ENCODE measurements at places on chromosomes 5 and 9.

DNA sequence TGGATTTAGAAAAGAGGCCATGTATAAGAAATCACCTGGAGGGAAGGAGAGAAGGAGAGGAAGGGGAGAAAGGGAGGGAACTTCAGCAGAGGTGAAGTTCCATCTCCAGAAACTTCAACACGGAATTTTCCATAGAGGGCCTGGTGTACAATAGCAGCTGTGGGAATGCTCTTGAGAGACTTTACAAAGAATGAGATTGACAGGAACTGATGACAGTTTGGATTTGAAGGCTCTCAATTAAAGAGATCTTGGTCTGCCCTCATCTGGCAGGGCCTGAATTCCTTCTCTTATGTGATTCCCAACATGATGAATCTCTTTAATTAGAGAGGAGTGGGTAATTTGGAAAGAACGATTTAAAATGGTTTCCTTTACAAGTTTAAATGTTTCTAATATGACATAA lies 143.5 kb downstream of the MLLT3 start:
- DNase-seq, result no peak
- no peak overlapping the region for H3K4me3 ChIP-seq
- H3K4me1 ChIP-seq, result no peaks in the 10 kb centered on the region
- H3K27ac ChIP-seq, result no peak overlapping the region
- no peaks in the 10 kb centered on the region for H3K36me3 ChIP-seq

GRCh38 chr9:15149450-15149849 lies 157.6 kb downstream of the TTC39B start:
- DNase-seq, result no peak
- H3K36me3 ChIP-seq, result no peaks in the 10 kb centered on the region
- H3K27me3 ChIP-seq, result peaks cover 10% of the 10 kb centered on the region
- no peak overlapping the region for H3K4me3 ChIP-seq

DNA sequence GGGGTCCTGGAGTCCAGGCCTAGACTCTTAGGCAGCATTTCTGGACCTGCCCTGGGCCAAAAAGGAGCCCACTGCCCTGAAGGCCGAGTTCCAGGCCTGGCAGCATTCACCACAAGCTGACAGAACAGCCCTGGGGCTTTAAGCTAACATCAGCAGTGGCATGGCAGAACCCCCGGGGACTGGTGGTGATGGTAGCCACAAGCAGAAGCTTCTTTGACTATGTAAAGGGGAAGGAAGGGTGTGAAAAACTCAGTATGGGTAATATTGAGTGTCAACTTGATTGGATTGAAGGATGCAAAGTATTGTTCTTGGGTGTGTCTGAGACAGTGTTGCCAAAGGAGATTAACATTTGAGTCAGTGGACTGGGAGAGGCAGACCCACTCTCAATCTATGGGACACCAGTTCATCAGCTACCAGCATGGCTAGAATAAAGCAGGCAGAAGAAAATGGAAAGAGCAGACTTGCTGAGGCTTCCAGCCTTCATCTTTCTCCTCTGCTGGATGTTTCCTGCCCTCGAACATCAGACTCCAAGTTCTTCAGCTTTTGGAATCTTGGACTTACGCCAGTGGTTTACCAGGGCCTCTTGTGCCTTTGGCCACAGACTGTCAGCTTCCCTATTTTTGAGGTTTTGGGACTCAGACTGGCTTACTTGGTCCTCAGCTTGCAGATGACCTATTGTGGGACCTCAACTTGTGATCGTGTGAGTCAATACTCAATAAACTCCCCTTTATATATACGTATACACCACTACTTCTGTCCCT lies 661.0 kb upstream of the C9orf72 start:
- no peaks in the 10 kb centered on the region for H3K27me3 ChIP-seq
- H3K4me1 ChIP-seq, result no peaks in the 10 kb centered on the region
- no peaks in the 10 kb centered on the region for H3K36me3 ChIP-seq
- DNase-seq, result no peak

DNA sequence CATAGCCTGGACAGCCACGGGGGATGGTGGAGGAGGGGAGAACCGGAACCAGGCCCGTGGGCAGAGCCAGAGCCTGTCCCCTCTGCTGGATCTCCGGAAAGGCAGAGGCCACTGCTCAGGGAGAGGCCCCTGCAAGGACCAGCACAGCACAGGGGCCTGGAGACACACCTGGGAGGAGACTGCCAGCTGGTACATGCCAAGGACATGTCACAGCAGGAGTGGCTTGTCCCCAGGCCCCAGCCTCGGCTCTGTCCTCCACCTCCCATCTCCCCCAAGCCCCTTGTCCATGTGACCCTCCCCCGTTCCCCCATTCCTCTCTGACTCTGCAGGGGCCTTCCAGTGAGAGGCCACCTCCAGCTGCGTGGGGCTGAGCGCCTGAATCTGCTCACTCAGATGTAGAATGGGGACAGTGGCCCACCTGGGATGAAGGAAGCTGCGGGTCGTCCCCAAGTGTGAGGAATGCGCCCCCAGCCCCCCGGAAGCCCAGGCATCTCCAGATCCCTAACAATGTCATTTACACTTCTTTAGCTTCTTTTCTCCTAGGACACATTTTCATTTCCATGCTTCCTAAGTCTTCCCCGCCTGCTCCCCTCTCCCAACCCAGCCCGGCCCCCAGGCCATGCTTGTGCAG lies 349.6 kb upstream of the IRX2 start:
- H3K4me3 ChIP-seq, result no peak overlapping the region
- H3K36me3 ChIP-seq, result no peaks in the 10 kb centered on the region
- H3K27ac ChIP-seq, result no peak overlapping the region
- H3K4me1 ChIP-seq, result no peaks in the 10 kb centered on the region

DNA sequence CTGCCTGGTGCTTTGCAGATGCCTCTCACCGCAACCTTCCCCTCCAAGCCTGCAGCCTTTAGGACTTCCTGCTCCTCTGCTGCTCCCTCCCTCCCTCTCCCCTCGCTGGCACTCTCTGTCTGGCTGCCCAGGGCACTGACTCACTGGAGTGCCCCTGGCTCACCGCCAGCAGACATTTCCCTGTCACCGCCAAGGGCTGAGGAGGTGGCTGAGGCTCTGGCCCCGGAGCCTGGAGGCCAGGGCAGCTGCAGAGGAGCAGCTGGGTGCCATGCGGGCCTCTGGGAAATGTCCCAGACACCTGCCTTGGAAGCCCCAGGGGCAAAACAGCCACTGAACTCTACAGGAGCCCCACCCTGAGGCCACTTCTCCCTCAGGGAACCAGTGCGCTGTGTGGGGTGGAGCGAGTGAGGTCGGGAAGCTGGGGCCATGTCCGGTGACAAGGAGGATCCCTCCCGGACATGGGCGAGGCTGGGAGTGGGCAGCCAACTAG lies 53.4 kb downstream of the TENT4A start:
- no peak for DNase-seq
- H3K4me3 ChIP-seq, result no peak overlapping the region
- no peaks in the 10 kb centered on the region for H3K4me1 ChIP-seq
- H3K36me3 ChIP-seq, result no peaks in the 10 kb centered on the region
- H3K27me3 ChIP-seq, result no peaks in the 10 kb centered on the region
